ENCODE measurements at places on chromosomes 12 and 14. TPM values are rescaled to one million over a fixed set of nuclear protein-coding genes. Genes with fewer than 3 reads are reported as not detected.

- DNase-seq: no peak
Observed at GRCh38 chr12:38501481-38501880, 184.9 kb downstream of the ALG10B start.

- no peak for DNase-seq
Observed at GRCh38 chr14:54387328-54387727, 9.5 kb upstream of the CDKN3 start.

DNA sequence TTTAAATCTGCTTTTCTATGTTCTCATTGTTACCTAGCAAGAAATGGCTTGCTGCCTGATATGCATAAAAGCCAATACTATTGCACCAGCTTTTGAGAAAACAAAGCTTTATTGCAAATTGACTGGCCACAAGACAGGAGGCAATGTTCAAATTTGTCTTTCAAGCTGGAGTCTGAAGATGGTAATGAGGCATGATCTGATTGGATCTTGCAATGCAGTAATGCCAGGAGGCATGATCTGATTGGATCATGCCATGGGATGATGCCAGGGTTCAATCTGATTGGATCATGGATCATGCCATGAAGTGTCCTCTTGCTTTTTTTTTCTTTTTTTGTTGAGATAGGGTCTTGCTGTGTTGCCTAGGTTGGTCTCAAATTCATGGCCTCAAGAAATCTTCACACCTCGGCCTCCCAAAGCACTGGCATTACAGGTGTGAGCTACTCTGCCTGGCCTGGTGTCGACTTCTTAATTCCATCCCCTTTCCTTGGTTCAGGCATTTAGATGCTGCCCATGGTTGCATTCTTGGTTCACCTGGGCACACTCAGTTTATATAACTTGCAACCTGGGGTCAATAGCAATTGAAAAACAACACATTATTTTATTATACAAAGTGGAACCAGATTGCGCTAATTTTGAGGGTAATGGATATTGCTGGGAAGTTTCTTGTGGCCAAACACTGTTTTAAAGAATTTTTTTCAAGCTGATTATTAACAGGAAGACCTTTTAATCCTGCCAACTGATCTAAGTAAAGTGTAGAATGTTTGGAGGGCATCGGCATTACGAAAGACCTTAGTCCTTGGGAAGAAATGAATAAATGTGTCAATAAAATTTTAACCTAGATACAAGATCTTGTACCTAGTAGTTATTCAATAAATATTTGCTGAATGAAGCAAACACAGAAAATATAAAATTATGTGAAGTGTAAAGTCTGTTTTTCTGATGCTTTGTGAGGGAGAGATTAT, 38.8 kb downstream of the HSD17B6 start:
- no peak for DNase-seq

DNA sequence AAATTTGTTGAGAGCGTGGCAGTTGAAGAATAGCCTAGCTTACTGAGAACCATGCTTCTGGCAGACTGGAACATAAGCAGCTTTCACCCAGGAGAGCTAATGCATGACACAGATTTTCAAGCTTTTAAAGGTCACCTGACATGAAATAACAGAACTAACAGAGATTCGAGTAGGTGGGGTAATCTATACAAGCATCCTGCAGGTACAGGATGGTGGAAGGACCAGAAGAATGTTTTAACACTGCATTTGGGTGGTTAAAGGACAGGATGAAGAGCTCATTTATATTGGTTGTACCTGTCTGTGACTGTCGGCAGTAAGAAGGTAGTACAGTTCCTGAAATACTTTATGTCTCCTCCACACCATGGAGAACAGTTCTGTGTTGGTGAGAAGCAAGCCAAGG, 8.9 kb downstream of the PELI2 start:
- DNase-seq: no peak

DNA sequence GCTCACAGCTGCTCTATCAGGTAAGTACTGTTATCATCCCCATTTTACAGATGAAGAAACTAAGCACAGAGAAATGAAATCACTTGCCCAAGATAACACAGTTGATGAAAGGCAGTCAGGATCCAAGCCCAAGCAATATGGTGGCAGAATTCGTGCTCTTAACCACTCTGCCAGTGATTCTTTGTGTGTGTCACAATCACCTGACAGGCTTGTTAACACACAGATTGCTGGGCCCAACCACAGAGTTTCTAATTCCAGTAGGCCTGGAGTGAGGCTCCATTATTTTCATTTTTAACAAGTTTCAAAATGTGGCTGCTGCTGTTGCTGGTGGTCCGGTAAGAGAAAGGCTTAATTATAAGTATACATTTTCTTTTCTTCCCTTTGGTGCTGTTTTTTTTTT, 134.2 kb downstream of the TGFB3 start:
- no peak for DNase-seq

DNA sequence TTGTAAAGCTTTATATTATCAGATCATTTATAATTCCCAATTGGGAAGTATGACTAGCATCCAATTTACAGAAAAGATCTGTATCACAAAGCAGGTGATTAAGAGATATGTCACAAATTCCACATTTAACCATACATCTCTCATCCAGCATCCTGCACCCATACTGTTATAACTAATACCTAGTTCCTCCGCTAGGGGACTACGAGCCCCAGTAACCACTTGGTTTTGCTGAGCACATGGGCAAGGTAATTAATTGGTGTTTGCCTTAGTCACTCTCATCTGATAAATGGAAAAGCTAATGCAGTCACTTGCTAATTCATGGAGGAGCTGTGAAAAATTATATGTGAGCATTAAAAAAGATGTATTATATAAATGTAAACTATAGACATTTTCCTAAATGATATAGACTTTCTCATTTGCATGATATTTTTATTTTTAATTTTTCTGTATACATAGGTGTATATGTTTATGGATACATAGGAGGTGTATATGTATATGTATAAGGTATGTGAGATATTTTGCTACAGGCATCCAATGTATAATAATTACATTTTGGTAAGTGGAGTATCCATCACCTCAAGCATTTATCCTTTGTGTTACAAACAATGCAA, 1031.8 kb downstream of the GALC start:
- DNase-seq: peak; percentile 34

Gene TAS2R8
- not detected for total RNA-seq

Gene FZD10
- 0.15 TPM for total RNA-seq

Gene SMCO2
- total RNA-seq: 0.37 TPM

Gene CLEC4E
- total RNA-seq: not detected

Gene ADAMTS20
- not detected for total RNA-seq

Gene CD4
- not detected for total RNA-seq

Gene TMEM229B
- 0.37 TPM for total RNA-seq

All from MCF 10A (cell line).